ENCODE measurements at places on chromosomes 1 and 21. TPM values are rescaled to one million over a fixed set of nuclear protein-coding genes. Genes with fewer than 3 reads are reported as not detected.

- no peak overlapping the region for H3K4me3 ChIP-seq
- no peaks in the 10 kb centered on the region for H3K36me3 ChIP-seq
- DNase-seq, result no peak
Observed at GRCh38 chr1:35243691-35244090, 24.8 kb upstream of the ZMYM4 start.

S100A1 gene
- total RNA-seq, result 139 TPM

DNA sequence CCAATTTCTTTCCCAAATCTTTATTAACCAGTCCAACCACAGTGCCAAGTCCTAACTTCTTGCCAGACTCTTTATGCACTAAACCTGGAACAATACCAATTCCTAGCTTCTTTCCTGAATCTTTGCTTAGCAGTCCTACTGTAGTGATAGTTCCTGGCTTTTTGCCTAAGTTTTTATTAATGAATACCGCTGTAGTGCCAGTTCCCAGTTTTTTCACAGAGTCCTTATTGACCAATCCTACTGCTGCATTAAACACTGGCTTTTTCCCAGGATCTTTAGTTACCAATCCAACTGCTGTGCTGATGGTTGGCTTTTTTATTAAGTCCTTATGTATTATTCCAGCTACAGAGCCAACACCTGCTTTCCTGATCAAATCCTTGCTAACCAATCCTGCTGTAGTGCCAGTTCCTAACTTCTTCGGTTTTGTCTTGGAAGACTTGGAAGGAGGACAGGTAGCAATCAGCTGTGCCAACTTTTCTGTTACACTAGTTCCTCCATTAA is 80.8 kb downstream of the ASH1L start:
- H3K27ac ChIP-seq, result no peak overlapping the region
- H3K36me3 ChIP-seq, result no peaks in the 10 kb centered on the region
- H3K4me1 ChIP-seq, result peaks cover 4% of the 10 kb centered on the region

GRCh38 chr1:33375316-33375715 is 54.4 kb upstream of the A3GALT2 start:
- H3K36me3 ChIP-seq, result no peaks in the 10 kb centered on the region
- no peaks in the 10 kb centered on the region for H3K27me3 ChIP-seq
- DNase-seq, result no peak
- no peak overlapping the region for H3K27ac ChIP-seq
- H3K4me1 ChIP-seq, result peaks cover 21% of the 10 kb centered on the region
- H3K4me3 ChIP-seq, result no peak overlapping the region

GSTM3 gene
- 61.1 TPM for total RNA-seq

- H3K27ac ChIP-seq, result peak overlapping the region; percentile 60
- H3K4me3 ChIP-seq, result peak overlapping the region; percentile 77
- no peaks in the 10 kb centered on the region for H3K27me3 ChIP-seq
- DNase-seq, result no peak
- peaks cover 14% of the 10 kb centered on the region for H3K36me3 ChIP-seq
Observed at GRCh38 chr1:111448482-111448917, 556 bp downstream of the WDR77 start.

- no peaks in the 10 kb centered on the region for H3K27me3 ChIP-seq
- no peak overlapping the region for H3K27ac ChIP-seq
- DNase-seq, result no peak
Observed at GRCh38 chr1:201283836-201284553, 689 bp downstream of the PKP1 start.

- no peak overlapping the region for H3K4me3 ChIP-seq
- no peaks in the 10 kb centered on the region for H3K27me3 ChIP-seq
- no peak overlapping the region for H3K27ac ChIP-seq
- H3K36me3 ChIP-seq, result no peaks in the 10 kb centered on the region
Observed at GRCh38 chr21:42317341-42317741, 2.1 kb upstream of the TFF3 start.

SYT14 gene
- total RNA-seq, result 20.0 TPM

GRCh38 chr1:175564723-175565122 is 178.7 kb downstream of the TNR start:
- H3K27ac ChIP-seq, result no peak overlapping the region
- no peaks in the 10 kb centered on the region for H3K4me1 ChIP-seq
- no peaks in the 10 kb centered on the region for H3K36me3 ChIP-seq

GRCh38 chr1:20462397-20462796 is 23.6 kb downstream of the CAMK2N1 start:
- no peaks in the 10 kb centered on the region for H3K36me3 ChIP-seq
- H3K4me3 ChIP-seq, result no peak overlapping the region
- DNase-seq, result no peak
- H3K27me3 ChIP-seq, result no peaks in the 10 kb centered on the region
- H3K27ac ChIP-seq, result no peak overlapping the region
- no peaks in the 10 kb centered on the region for H3K4me1 ChIP-seq

GRCh38 chr1:98388441-98388840 is 273.1 kb upstream of the SNX7 start:
- H3K4me1 ChIP-seq, result no peaks in the 10 kb centered on the region
- H3K27me3 ChIP-seq, result no peaks in the 10 kb centered on the region
- DNase-seq, result no peak
- H3K4me3 ChIP-seq, result no peak overlapping the region
- H3K27ac ChIP-seq, result no peak overlapping the region

PRCC gene
- total RNA-seq, result 34.8 TPM

NCF2 gene
- total RNA-seq, result 4.3 TPM

DNA sequence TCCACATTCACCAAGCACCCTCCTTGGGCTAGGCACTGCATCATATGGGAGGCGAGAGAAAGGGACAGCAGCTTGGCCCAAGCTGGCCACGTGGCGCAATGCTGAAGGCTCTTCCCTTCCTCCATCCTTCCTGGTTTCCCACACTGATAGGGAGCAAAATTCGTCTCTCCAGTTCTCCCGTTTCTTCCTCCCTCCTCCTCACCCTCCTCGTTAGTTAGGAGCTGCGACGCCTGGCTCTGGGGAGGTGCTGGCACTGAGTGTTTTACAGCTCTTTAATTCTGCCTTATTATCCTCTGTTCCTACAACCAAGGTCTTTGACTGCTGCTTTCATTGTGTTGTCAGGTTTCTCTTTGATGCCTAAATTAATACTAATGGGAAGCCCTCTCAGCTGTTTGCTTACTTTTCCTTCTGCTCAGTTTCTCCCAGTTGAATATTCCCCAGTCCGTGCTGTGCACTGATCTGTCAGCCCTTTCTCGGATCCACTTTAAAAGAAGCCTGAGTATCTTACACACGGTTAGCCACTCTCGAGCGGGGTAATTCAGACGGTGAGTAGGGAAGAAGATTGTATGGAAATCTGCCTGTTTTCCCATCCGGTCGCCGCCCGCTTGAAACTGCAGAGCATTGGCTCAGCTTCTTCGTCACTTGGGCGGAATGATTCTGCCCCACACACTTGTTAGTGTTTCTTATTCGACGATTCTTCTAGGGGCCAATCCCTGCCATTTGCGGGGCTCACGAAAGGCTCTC is 56.2 kb upstream of the SMYD2 start:
- no peak overlapping the region for H3K4me3 ChIP-seq
- H3K36me3 ChIP-seq, result no peaks in the 10 kb centered on the region
- H3K27me3 ChIP-seq, result no peaks in the 10 kb centered on the region
- H3K27ac ChIP-seq, result no peak overlapping the region

DNA sequence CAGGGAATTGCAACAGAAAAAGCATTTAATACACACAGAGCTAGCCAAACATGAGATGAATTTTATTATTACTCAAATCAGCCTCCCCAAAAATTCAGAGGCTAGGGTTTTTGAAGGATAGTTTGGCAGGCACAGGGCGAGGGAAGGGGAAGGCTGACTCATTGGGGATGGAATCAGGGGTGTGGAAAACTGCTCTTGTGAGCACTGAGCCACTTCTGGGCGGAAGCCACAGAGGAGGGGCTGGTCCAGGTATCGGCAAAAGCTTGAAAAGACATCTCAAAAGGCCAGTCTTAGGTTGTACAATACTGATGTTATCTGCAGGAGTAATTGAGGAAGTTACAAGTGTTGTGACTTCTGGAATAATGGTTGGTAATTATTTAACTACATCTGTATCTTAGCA is 109.4 kb downstream of the TLR5 start:
- no peak for DNase-seq
- H3K36me3 ChIP-seq, result no peaks in the 10 kb centered on the region
- no peak overlapping the region for H3K27ac ChIP-seq
- no peak overlapping the region for H3K4me3 ChIP-seq
- no peaks in the 10 kb centered on the region for H3K27me3 ChIP-seq
- peaks cover 7% of the 10 kb centered on the region for H3K4me1 ChIP-seq

- no peak overlapping the region for H3K4me3 ChIP-seq
- DNase-seq, result no peak
- no peak overlapping the region for H3K27ac ChIP-seq
- no peaks in the 10 kb centered on the region for H3K27me3 ChIP-seq
- no peaks in the 10 kb centered on the region for H3K36me3 ChIP-seq
- H3K4me1 ChIP-seq, result no peaks in the 10 kb centered on the region
Observed at GRCh38 chr1:5707566-5708345, 284.5 kb downstream of the NPHP4 start.

GRCh38 chr1:116879478-116880133 is 30.1 kb upstream of the PTGFRN start:
- no peak overlapping the region for H3K4me3 ChIP-seq
- H3K27ac ChIP-seq, result no peak overlapping the region

DNA sequence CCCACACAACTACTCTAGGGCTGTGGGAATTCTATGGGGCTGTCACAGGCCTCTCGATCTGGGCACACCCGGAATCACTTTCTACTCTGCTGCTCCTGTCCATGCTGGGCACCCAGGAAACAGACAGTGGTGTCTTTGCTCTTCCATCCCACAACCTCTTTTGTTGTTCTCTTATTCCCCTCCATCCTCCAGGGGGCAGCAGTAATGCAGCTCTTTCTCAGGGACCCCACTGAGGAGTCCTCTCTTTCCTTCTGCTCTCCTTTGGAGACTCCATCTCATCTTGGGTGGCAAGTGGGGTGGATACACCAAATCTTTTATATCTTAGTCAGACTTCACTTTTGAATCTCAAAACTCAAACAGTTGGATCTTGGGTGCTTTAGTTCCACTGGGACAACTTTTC is 206.3 kb downstream of the HS2ST1 start:
- DNase-seq, result no peak
- H3K27me3 ChIP-seq, result no peaks in the 10 kb centered on the region
- no peaks in the 10 kb centered on the region for H3K4me1 ChIP-seq
- no peaks in the 10 kb centered on the region for H3K36me3 ChIP-seq

DNA sequence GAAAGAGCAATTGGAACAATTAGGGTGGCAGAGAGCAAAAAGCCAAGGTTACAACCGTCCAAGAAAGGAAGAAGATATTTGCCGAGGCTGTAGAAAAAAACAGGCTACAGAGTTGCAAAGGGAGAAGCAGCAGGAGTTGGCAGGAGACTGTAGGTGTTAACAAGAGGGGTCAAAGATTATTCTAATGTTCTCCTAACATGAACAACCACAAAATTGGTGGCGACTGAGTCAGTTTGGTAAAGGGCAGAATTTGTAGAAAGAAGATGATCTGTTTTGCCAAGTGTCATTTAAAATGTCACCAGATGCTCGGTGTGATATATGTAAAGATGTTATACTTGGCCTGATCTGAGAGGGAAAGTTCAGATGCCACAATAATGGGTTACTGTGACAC is 401 bp upstream of the PRUNE1 start:
- DNase-seq, result no peak
- no peaks in the 10 kb centered on the region for H3K27me3 ChIP-seq
- H3K27ac ChIP-seq, result peak overlapping the region; percentile 98
- H3K4me3 ChIP-seq, result no peak overlapping the region
- H3K36me3 ChIP-seq, result no peaks in the 10 kb centered on the region

FAM72A gene
- total RNA-seq, result not detected

DNA sequence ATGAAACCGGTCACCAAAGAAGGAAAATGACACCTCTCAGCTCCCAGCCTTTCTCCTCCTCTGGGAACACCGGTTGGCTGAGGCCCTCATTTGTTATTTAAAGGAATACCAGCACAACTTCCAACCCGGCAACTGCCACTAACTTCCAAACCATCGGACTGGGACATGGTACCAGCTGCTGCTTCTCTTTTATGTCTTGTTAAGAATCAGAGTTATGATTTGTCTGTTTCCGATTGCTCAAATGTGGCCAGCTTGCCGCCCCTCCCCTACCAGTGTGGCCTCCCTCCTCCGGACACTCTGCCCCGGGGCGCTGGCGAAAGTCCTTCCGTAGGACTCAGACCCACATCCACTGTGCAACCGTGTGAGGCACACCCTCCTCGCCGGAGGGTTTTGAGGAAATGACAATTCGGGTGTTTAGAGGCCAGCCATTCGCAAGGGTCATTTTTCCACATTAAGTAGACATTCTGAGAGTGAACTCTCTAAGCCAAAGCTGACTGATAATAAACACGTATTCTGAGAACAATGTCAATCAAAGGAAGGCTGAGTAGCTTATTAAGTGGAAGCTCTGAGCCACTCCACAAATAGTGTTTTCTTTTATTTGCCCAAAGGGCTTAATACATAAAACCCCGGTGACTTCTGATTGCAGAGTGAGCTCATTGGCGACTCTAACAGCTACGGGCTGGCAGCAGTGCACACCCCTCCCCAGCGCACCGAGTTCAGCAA is 5.5 kb downstream of the RIPK4 start:
- H3K4me1 ChIP-seq, result peaks cover 54% of the 10 kb centered on the region
- no peaks in the 10 kb centered on the region for H3K36me3 ChIP-seq

- H3K4me3 ChIP-seq, result no peak overlapping the region
- DNase-seq, result no peak
- H3K27ac ChIP-seq, result no peak overlapping the region
- H3K27me3 ChIP-seq, result no peaks in the 10 kb centered on the region
- H3K36me3 ChIP-seq, result no peaks in the 10 kb centered on the region
Observed at GRCh38 chr1:214983126-214983869, 99.2 kb upstream of the KCNK2 start.

DNA sequence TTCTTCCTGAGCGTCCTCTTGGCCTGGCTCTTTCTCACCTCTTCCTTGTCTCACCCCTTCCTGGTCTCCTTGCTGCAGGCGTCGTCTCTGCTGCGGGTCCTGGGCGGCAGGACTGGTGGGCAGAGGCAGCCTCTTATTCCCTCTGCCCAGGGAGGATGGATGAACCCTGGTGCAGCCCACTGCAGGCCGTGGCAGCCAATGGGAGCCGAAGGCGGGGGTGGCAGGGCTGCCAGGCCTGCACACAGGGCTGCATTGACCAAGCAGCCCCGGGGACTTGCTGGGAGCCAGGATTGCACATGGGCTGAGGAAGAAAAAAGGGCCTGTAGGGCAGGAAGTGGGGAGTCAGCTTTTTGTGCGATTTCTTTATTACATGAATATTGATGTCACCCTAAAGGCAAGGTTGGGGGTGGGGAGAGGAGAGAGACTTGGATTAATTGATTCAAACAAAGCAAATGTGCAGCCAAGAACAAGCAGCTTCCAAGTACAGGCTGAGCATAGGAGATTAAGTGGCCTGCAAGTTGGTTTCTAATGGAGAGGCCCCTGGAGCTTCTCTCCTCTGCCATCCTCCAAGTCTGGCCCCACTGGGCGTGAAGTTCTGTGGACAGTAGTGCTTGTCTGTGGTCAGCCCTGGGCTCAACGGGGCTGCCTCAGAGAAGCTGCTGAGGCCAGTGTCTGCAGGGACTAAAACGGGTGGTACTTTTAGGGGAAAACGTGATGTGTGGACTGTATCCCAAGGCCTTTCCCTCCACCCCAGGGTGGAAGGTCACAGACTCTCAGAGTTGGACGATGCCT is at the start of gene S100B:
TSS of gene S100B (minus strand) at position 108 of the 792 bp plus-strand sequence. CDS start 2,667 bp downstream, outside the sequence.
- no peak for DNase-seq
- H3K27ac ChIP-seq, result no peak within 1 kb of the TSS
- no peaks in the 10 kb centered on the region for H3K36me3 ChIP-seq
- no peaks in the 10 kb centered on the region for H3K27me3 ChIP-seq
- H3K4me1 ChIP-seq, result no peaks in the 10 kb centered on the region

SRSF4 gene
- 84.6 TPM for total RNA-seq

- H3K36me3 ChIP-seq, result peaks cover 51% of the 10 kb centered on the region
- DNase-seq, result no peak
- H3K27ac ChIP-seq, result no peak overlapping the region
- H3K27me3 ChIP-seq, result no peaks in the 10 kb centered on the region
- H3K4me1 ChIP-seq, result no peaks in the 10 kb centered on the region
- no peak overlapping the region for H3K4me3 ChIP-seq
Observed at GRCh38 chr1:224302947-224303346, 27.0 kb downstream of the NVL start.
